CD4-positive, alpha-beta T cell treated with Interleukin-2 at 100 ng/mL for 4 hours (primary cell): ENCODE measurements at places on chromosomes 5 and 9.

DNA sequence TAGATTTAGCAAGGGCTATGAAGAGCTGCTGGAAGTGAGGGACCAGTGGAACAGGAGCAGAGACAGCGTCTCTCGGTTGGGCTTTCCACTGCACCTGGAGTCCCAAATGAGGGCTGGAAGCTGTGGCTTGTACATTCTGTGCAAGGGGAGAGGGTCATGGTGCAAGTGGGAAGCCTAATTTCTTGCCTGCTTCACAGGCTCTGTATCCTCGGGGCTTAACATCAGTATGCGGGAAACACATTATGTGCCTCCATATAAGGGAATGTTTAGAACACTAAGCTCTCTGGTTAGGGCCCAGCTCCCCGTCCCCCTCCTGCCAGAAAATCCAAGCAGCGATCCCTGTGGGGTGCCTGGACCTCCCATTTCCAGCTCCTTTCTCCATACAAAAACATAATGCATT is 89.0 kb upstream of the NIPAL4 start:
- DNase-seq: no peak

GRCh38 chr9:119283078-119283794 is 86.0 kb downstream of the BRINP1 start:
- DNase-seq: no peak

DNA sequence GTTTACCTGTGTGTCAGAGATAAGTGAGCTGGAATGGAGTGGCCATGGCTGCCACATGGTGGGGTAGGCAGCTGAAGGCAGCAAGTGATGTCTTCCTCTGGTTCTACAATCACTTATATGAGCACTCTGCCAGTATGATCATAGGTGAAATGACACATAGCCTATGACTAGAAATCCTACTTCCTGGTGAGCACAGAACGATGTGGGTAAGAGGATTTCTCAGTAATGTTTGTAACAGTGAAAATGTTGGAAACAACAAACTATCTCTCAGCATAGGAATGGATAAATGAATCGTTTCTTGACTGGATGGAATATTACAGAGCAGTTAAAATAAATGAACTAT is 187.0 kb upstream of the S1PR3 start:
- no peak for DNase-seq

- no peak for DNase-seq
Measured at GRCh38 chr9:80292231-80292630, 720.5 kb downstream of the TLE4 start.

- no peak for DNase-seq
Measured at GRCh38 chr5:62499756-62500155, 78.9 kb upstream of the LRRC70 start.

DNA sequence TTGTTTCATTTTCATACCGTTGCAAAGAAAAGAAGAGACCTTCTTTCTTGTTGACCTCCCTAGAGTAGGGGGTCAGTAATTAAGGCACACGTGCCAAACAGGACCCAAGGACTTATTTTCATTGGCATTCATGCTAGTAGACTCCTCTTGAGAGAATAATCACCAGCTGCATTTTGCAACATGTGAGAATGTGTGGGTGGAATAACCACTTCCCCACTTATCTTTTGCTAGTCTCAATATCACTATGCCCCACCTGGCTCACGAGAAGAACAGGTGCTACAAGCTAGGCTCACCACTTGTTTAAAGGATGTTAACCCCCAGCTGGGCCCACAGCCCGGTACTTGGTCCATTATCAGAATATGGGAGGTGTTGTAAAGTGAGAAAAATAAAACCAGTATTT is 460.7 kb upstream of the MEF2C start:
- DNase-seq: no peak

GRCh38 chr5:151742870-151743294 is 15.5 kb downstream of the ATOX1 start:
- no peak for DNase-seq

- no peak for DNase-seq
Measured at GRCh38 chr5:138850865-138851435, 24.2 kb downstream of the LRRTM2 start.

DNA sequence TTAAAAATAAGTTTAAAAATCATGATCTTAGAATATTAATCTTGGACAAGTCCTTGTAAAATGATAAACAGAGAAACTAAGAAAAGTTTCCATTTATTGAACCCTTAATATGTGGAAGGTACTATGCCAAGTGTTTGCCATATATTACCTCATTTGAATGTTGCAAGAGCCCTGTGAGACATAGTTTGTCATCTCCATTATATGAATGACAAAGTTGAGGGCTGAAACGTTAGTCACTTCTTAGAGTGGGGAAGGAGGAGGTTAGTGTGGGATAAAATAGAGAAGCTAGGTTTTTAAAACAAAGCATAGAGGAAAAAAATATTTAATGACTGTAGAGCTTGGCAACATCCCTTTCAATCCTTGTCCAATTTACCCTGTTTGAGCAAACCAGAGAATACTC is 2.0 kb downstream of the TNC start:
- DNase-seq: no peak

DNA sequence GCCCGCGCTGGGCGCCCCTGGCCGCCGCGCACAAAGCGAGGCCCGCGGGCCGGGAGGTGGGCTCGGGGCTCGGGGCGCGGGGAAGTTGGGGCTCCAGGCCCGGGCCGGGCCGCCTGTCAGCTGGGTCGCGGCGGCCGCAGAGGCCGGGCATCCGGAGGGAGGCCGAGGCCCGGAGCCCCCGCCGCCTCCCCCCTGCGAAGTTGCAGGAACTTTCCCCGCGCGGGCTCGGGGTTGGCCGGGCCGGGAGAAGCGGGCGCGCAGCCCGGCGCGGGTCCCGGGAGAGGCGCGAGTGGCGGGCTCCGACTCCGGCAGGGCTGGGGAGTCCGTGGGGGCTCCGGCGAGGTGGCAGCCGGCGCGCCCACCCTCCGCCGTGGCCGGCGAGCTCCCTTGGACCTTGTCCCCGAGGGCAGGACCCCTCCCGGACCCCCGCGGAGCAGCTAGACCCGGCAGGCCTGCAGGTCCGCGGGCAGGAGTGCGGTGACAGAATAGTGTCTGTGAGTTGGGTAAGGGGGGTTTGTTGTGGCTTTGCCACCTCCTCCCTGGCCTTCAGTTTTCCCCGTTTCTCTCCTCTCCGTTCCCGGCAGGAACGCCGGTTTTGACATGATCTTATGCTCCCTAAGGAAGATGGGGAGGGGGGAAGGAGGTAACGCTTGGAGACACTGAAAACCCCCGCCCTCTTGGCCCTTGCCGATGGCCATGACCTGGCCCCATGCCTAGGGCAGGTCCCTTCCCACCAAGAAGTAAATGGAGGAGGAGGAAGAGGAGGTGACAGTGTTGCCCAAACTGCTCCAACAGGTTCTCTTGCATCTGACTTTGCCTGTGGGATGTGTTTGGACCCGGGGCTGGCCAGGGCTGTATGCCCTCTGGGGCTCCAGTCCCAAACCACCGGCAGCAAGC is 942 bp downstream of the PHF2 start:
- no peak for DNase-seq

- DNase-seq: no peak
Measured at GRCh38 chr5:62662521-62662920, 83.9 kb downstream of the LRRC70 start.

- no peak for DNase-seq
Measured at GRCh38 chr5:132488590-132488989, 2.0 kb downstream of the IRF1 start.

DNA sequence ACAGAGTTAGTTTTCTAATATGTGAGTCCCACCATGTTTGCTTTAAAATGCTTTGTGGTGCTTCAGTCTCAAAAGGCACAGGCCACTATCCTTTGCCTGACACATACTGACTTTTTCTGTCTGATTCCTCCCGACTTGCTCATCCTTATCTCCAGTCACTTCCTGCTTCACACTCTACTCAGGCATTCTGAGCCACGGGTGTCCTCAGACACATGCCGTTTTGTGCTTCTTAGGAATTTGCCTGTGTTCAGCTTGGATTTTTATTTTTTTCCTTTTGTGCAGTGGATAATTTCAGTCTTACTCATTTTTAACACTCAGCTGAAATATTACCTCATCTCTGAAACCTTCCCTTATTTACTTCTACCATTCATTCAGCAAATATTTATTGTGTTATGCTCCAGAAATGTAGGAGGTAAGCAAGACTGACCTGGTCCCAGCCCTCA is 54.1 kb downstream of the MAN2A1 start:
- no peak for DNase-seq
